Subcutaneous adipose tissue (tissue), 4 donors: ENCODE measurements at places on chromosomes 5 and 9. TPM values are rescaled to one million over a fixed set of nuclear protein-coding genes. Genes with fewer than 3 reads are reported as not detected.

The MARVELD2 gene
- total RNA-seq = 0.34 TPM

The RASEF gene
- not detected for total RNA-seq

The SLC34A1 gene
- not detected for total RNA-seq

The AQP7 gene
- total RNA-seq = 173 TPM

The HAVCR1 gene
- total RNA-seq = 1.1 TPM

The FSTL4 gene
- not detected for total RNA-seq

The LCN15 gene
- total RNA-seq = not detected

The IFNE gene
- not detected for total RNA-seq

The CATSPER3 gene
- not detected for total RNA-seq

The PTGR1 gene
- total RNA-seq = 56.6 TPM

The LRRC14B gene
- total RNA-seq = not detected

The DYNC2I2 gene
- 21.4 TPM for total RNA-seq

The ADRB2 gene
- total RNA-seq = 23.1 TPM

The PCDHA1 gene
- not detected for total RNA-seq

The LECT2 gene
- not detected for total RNA-seq

The CHD1 gene
- total RNA-seq = 112 TPM

The TTLL11 gene
- 8.7 TPM for total RNA-seq

The RNF208 gene
- not detected for total RNA-seq

The PCDHB2 gene
- total RNA-seq = 3.2 TPM

The LRRC19 gene
- not detected for total RNA-seq

The PTBP3 gene
- 31.5 TPM for total RNA-seq

The CYSTM1 gene
- total RNA-seq = 112 TPM

The SHROOM1 gene
- 0.49 TPM for total RNA-seq

The UBLCP1 gene
- 20.3 TPM for total RNA-seq

The LCN2 gene
- not detected for total RNA-seq

The SH3PXD2B gene
- 36.0 TPM for total RNA-seq

The C9 gene
- not detected for total RNA-seq

The MRNIP gene
- 29.3 TPM for total RNA-seq

The PCDHB11 gene
- total RNA-seq = 3.5 TPM

The SPOCK1 gene
- 55.2 TPM for total RNA-seq

The KIF4B gene
- total RNA-seq = 0.17 TPM

The GFRA3 gene
- not detected for total RNA-seq

The TAF11L8 gene
- not detected for total RNA-seq

The PLAC8L1 gene
- not detected for total RNA-seq

The MYMK gene
- total RNA-seq = not detected

The FOXD1 gene
- total RNA-seq = not detected

The PPP3R2 gene
- not detected for total RNA-seq

The IL5 gene
- not detected for total RNA-seq

The AHRR gene
- 0.44 TPM for total RNA-seq

The ADAMTSL2 gene
- total RNA-seq = 0.66 TPM

The GABRA1 gene
- not detected for total RNA-seq

The PRELID2 gene
- total RNA-seq = 9.3 TPM
